ENCODE measurements at places on chromosomes 6 and 20.

- no peak overlapping the region for H3K27ac ChIP-seq
- no peaks in the 10 kb centered on the region for H3K27me3 ChIP-seq
- no peaks in the 10 kb centered on the region for H3K4me1 ChIP-seq
- no peak for DNase-seq
- H3K36me3 ChIP-seq, result no peaks in the 10 kb centered on the region
Measured at GRCh38 chr20:23131766-23132165, 45.6 kb upstream of the CD93 start.

- H3K27ac ChIP-seq, result no peak overlapping the region
- peaks cover 14% of the 10 kb centered on the region for H3K4me1 ChIP-seq
- H3K4me3 ChIP-seq, result peak overlapping the region; percentile 80
- no peaks in the 10 kb centered on the region for H3K36me3 ChIP-seq
- H3K27me3 ChIP-seq, result peaks cover 29% of the 10 kb centered on the region
Measured at GRCh38 chr6:99350573-99350972, 1.1 kb upstream of the FAXC start.

DNA sequence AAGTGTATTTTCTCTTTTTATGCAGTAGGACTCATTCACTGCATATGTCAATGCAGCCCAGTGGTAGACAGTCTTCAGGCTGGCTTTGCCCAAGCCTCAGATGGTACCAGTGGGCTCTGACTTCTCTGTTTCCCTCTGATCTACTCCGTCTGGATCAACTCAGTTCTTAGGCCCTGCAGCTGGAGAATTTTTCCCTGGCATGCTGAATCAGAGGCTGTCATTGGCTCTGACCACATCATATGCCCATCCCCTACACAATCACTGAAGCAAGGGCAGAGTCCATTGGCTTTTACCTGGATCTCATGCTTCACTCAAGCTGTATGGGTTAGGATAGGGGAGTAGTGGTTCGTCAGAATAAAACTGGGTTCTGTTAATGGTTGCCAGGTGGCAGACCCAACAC lies 57.8 kb downstream of the KIZ start:
- H3K27ac ChIP-seq, result no peak overlapping the region
- H3K4me3 ChIP-seq, result no peak overlapping the region
- no peaks in the 10 kb centered on the region for H3K4me1 ChIP-seq
- no peaks in the 10 kb centered on the region for H3K27me3 ChIP-seq
- peaks cover 3% of the 10 kb centered on the region for H3K36me3 ChIP-seq

DNA sequence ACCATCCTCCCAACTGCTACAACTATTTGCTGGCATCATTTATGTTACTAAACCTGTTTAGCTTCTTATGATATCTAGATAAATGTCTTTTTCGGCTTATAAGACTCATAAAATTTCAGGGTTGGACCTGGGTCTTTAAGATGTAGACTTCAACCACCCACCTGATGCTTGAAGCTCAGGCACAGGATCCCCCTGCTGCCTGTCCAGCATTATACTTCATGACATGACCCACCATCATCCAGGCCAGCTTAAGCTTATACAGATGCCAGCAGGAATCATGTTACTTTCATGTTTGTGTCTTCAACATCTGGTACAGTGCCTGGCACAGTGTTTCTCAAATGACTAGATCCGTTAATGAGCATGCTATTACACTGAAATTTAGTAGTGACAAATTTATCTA lies 47.4 kb downstream of the SLC17A5 start:
- H3K4me1 ChIP-seq, result peaks cover 5% of the 10 kb centered on the region
- no peak overlapping the region for H3K4me3 ChIP-seq
- no peak for DNase-seq
- no peaks in the 10 kb centered on the region for H3K27me3 ChIP-seq
- peak overlapping the region; percentile 78 for H3K27ac ChIP-seq

- no peak for DNase-seq
- H3K36me3 ChIP-seq, result no peaks in the 10 kb centered on the region
- peaks cover 11% of the 10 kb centered on the region for H3K27me3 ChIP-seq
- H3K4me1 ChIP-seq, result peaks cover 19% of the 10 kb centered on the region
- H3K27ac ChIP-seq, result no peak overlapping the region
Measured at GRCh38 chr6:52649536-52650160, 21.3 kb upstream of the TMEM14A start.

GRCh38 chr6:87798393-87799278 lies 96.6 kb upstream of the AKIRIN2 start:
- no peaks in the 10 kb centered on the region for H3K36me3 ChIP-seq
- no peak overlapping the region for H3K4me3 ChIP-seq
- DNase-seq, result no peak
- no peak overlapping the region for H3K27ac ChIP-seq
- H3K27me3 ChIP-seq, result no peaks in the 10 kb centered on the region

- no peak overlapping the region for H3K4me3 ChIP-seq
- peak overlapping the region; percentile 81 for H3K27ac ChIP-seq
- H3K27me3 ChIP-seq, result no peaks in the 10 kb centered on the region
- H3K36me3 ChIP-seq, result peaks cover 48% of the 10 kb centered on the region
- no peak for DNase-seq
- H3K4me1 ChIP-seq, result no peaks in the 10 kb centered on the region
Measured at GRCh38 chr20:39004508-39004907, 42.4 kb downstream of the DHX35 start.

DNA sequence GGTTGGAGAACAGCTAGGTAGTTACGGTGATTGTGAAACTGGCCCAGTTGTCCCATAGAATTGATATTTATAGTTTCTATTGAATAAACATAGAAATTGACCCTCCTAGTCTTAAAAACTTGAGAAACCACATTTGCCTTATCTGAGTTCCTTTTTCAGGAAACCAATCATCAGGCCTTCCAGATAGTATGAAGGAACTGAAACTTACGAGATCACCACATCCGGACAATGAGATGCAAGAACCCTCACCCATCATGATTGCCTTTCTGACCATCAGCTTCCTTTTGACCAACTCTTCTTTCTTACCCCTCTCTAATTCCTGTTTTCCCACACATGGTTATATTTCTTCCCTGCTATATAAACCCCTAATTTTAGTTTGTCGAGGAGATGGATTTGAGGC lies 21.8 kb downstream of the SLC35F1 start:
- H3K27me3 ChIP-seq, result no peaks in the 10 kb centered on the region
- no peaks in the 10 kb centered on the region for H3K36me3 ChIP-seq
- no peak overlapping the region for H3K27ac ChIP-seq
- no peak overlapping the region for H3K4me3 ChIP-seq
- H3K4me1 ChIP-seq, result no peaks in the 10 kb centered on the region

DNA sequence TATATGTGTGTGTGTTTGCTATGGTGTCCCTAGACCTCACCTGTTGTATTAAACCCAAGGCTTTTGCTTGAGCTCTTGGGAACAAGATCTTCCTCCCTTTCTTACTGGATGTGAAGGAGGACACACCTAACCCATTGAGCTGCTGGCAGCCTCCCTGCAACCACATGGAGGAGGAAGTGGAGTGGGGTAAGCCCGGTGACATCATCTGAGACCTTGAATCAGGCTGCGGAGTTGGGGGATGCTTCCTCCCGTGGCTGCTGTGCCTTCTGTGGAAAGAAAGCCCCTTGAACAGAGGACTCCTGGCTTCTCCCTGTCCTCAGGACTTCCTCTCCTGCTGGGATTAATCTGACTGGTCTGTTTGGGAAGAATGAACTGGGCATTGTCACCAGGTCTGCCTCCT lies 3.3 kb downstream of the CST11 start:
- peaks cover 3% of the 10 kb centered on the region for H3K27me3 ChIP-seq
- H3K27ac ChIP-seq, result no peak overlapping the region
- no peaks in the 10 kb centered on the region for H3K36me3 ChIP-seq
- no peaks in the 10 kb centered on the region for H3K4me1 ChIP-seq
- DNase-seq, result no peak
- H3K4me3 ChIP-seq, result no peak overlapping the region

- peak overlapping the region; percentile 96 for H3K4me3 ChIP-seq
- H3K27me3 ChIP-seq, result no peaks in the 10 kb centered on the region
- DNase-seq, result no peak
- peak overlapping the region; percentile 74 for H3K27ac ChIP-seq
- H3K36me3 ChIP-seq, result peaks cover 14% of the 10 kb centered on the region
- peaks cover 29% of the 10 kb centered on the region for H3K4me1 ChIP-seq
Measured at GRCh38 chr6:43774776-43775534, 4.9 kb downstream of the VEGFA start.

- no peaks in the 10 kb centered on the region for H3K36me3 ChIP-seq
- no peak overlapping the region for H3K27ac ChIP-seq
- peaks cover 40% of the 10 kb centered on the region for H3K27me3 ChIP-seq
- DNase-seq, result no peak
- no peaks in the 10 kb centered on the region for H3K4me1 ChIP-seq
Measured at GRCh38 chr6:1403851-1404712, 14.7 kb downstream of the FOXF2 start.

DNA sequence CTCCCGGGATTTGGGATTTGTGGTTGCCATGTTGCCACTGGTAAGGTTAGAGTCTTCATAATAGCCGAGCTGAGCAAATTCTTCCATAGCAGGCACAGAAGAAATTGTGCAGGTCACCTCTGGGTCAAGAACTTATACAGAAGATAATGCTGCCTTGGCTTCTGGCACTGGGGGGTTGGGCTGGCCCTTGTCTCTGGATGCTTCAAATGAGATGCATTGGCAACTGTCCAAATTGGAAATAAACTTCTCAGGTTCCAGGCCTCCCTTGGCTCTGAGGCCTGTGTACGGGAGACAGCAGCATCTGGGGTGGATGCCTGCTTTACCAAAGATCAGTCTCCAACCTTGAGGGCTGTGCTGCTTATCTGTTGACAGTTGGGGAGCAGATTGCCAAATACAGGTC lies 26.2 kb downstream of the MYO6 start:
- H3K27ac ChIP-seq, result no peak overlapping the region
- no peaks in the 10 kb centered on the region for H3K27me3 ChIP-seq
- DNase-seq, result no peak

GRCh38 chr20:44580581-44581268 lies 1.7 kb upstream of the PKIG start:
- H3K4me1 ChIP-seq, result peaks cover 46% of the 10 kb centered on the region
- DNase-seq, result no peak
- no peak overlapping the region for H3K4me3 ChIP-seq
- peaks cover 2% of the 10 kb centered on the region for H3K27me3 ChIP-seq
- no peak overlapping the region for H3K27ac ChIP-seq
- no peaks in the 10 kb centered on the region for H3K36me3 ChIP-seq

DNA sequence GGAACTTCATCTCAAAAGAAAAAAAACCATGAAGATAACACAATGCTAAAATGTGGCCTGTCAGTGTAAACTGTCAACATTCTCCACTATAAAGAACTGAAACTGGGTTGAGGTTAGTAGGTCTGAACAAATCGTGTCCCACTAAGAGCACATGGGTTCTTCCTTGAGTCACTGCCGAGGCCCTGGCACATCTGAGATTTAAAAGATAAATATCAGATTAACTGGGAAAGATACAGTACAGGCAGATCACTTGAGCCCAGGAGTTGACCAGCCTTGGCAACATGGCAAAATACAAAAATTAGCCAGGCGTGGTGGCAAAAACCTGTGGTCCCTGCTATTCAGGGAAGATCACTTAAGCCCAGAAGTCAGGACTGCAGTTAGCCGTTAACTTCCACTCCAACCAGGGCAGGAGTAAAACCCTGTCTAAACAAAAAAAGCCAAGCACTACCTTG lies 5.6 kb downstream of the EEF1A1 start:
- H3K27ac ChIP-seq, result peak overlapping the region; percentile 92
- peaks cover 4% of the 10 kb centered on the region for H3K27me3 ChIP-seq
- peaks cover 29% of the 10 kb centered on the region for H3K4me1 ChIP-seq

DNA sequence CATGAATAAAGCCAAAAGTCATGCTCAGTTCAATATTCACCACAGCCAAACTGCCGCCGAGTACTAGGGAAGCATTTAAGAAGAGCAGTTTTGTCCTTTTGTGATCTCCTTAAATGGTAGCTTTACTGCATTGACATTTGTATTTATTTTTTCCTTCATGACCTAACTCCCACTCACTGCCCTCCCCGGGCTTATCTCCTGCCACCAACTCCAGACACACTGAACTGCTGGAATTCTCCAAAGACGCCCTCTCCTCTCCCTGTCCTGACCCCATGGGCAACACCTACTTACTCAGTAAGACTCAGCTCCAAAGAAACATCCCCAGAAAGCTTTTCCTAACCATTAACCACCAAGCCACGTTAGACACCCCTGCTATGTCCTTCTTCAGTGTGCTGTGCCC lies 48.5 kb upstream of the CNKSR3 start:
- H3K4me1 ChIP-seq, result peaks cover 14% of the 10 kb centered on the region
- H3K27me3 ChIP-seq, result peaks cover 3% of the 10 kb centered on the region
- H3K27ac ChIP-seq, result no peak overlapping the region
- H3K4me3 ChIP-seq, result no peak overlapping the region
- DNase-seq, result no peak
- no peaks in the 10 kb centered on the region for H3K36me3 ChIP-seq

GRCh38 chr6:26331218-26332073 lies 33.6 kb upstream of the BTN3A2 start:
- H3K27me3 ChIP-seq, result peaks cover 71% of the 10 kb centered on the region
- H3K36me3 ChIP-seq, result no peaks in the 10 kb centered on the region
- H3K4me3 ChIP-seq, result peak overlapping the region; percentile 86
- H3K27ac ChIP-seq, result peak overlapping the region; percentile 94
- peaks cover 34% of the 10 kb centered on the region for H3K4me1 ChIP-seq
